ENCODE measurements at places on chromosomes 1 and 21.

DNA sequence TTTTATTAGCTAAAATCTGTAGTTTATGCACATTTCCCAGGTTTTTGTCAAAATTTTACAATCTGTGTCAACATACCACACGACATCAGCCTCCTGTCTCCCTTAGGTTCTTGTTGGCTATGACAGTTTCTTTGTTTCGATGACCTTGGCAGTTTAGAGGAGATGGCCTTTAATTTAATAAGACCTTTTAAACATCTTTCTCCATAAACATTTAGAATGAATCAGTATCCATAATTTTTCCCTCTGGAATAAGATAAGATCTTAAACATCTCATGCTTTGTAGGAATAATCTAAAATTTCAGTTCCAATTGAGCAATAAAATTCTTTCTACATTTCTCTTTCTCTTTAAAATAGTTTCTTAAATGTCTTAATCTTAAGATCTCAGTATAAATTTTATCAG, 28.7 kb upstream of the DYRK1A start:
- no peak for DNase-seq

- DNase-seq = no peak
Measured at GRCh38 chr1:212290608-212291007, 5.4 kb downstream of the PPP2R5A start.

- no peak for DNase-seq
Measured at GRCh38 chr1:43220905-43221778, 48.6 kb upstream of the TMEM125 start.

GRCh38 chr1:84504580-84505492, 1.4 kb upstream of the SPATA1 start:
- no peak for DNase-seq

- DNase-seq = no peak
Measured at GRCh38 chr1:205972491-205973168, 29.4 kb upstream of the SLC26A9 start.

GRCh38 chr21:17900281-17900989, 81.3 kb upstream of the C21orf91 start:
- no peak for DNase-seq

Data from NCI-H187 (cell line).